Melanocyte of skin (primary cell): ENCODE measurements at places on chromosomes 12 and 14. TPM values are rescaled to one million over a fixed set of nuclear protein-coding genes. Genes with fewer than 3 reads are reported as not detected.

The SLC25A47 gene
- total RNA-seq, result not detected in 2 replicates

The ABCC9 gene
- under 0.01 TPM in 1 of 2 replicates, not detected in the other for total RNA-seq

The SLC39A2 gene
- not detected in 2 replicates for total RNA-seq

The GPR84 gene
- not detected in 2 replicates for total RNA-seq

The CD69 gene
- total RNA-seq, result not detected in 2 replicates

The DAO gene
- total RNA-seq, result not detected in 2 replicates

The TSPAN8 gene
- not detected in 2 replicates for total RNA-seq

The SPATS2 gene
- total RNA-seq, result 24.8 and 44.3 TPM in 2 replicates

The DCAF5 gene
- 22.0 and 27.3 TPM in 2 replicates for total RNA-seq

The ANG gene
- 5.6 and 7.0 TPM in 2 replicates for total RNA-seq

The BAG5 gene
- total RNA-seq, result 18.9 and 31.6 TPM in 2 replicates

The HHIPL1 gene
- 2.8 and 3.3 TPM in 2 replicates for total RNA-seq

The MYF5 gene
- not detected in 2 replicates for total RNA-seq

The CEP83 gene
- total RNA-seq, result 11.3 and 17.0 TPM in 2 replicates

The CLEC2A gene
- not detected in 2 replicates for total RNA-seq

The EXOC5 gene
- 67.8 and 83.2 TPM in 2 replicates for total RNA-seq

The POU6F1 gene
- total RNA-seq, result 2.8 and 5.8 TPM in 2 replicates

The OAS1 gene
- 352 and 557 TPM in 2 replicates for total RNA-seq

The BCL2L14 gene
- not detected in 2 replicates for total RNA-seq

The COX8C gene
- not detected in 2 replicates for total RNA-seq

The SPTB gene
- under 0.01 TPM in 1 of 2 replicates, not detected in the other for total RNA-seq

The KRT73 gene
- not detected in 2 replicates for total RNA-seq

The FRMD6 gene
- total RNA-seq, result 71.7 and 107 TPM in 2 replicates

The RERGL gene
- total RNA-seq, result not detected in 2 replicates

The AMIGO2 gene
- 1.0 and 3.6 TPM in 2 replicates for total RNA-seq

The CREBL2 gene
- 31.3 and 48.9 TPM in 2 replicates for total RNA-seq

The MANSC4 gene
- total RNA-seq, result 0.36 TPM in 1 of 2 replicates, not detected in the other

The POLE2 gene
- 9.3 and 12.7 TPM in 2 replicates for total RNA-seq

The TUBA1A gene
- 561 and 648 TPM in 2 replicates for total RNA-seq

The KRT84 gene
- total RNA-seq, result not detected in 2 replicates

The RFLNA gene
- total RNA-seq, result 0.69 and 1.1 TPM in 2 replicates

The OTOGL gene
- 0.36 TPM in 1 of 2 replicates, not detected in the other for total RNA-seq

The NTF3 gene
- not detected in 2 replicates for total RNA-seq

The SCN8A gene
- total RNA-seq, result 4.1 and 8.7 TPM in 2 replicates

The NFE2 gene
- total RNA-seq, result not detected in 2 replicates

The C1QL4 gene
- total RNA-seq, result 0.36 TPM in 1 of 2 replicates, not detected in the other

The PRPH gene
- total RNA-seq, result not detected in 2 replicates

The DLK1 gene
- total RNA-seq, result under 0.01 TPM in 1 of 2 replicates, not detected in the other

The CLEC4C gene
- not detected in 2 replicates for total RNA-seq

The KRT6C gene
- not detected in 2 replicates for total RNA-seq

The INHBC gene
- under 0.01 TPM in 1 of 2 replicates, not detected in the other for total RNA-seq

The LMO3 gene
- 0.33 and 1.1 TPM in 2 replicates for total RNA-seq

The CCDC38 gene
- total RNA-seq, result under 0.01 TPM in 1 of 2 replicates, not detected in the other

The FGF23 gene
- total RNA-seq, result not detected in 2 replicates

The ASIC1 gene
- 0.34 and 2.9 TPM in 2 replicates for total RNA-seq

The KSR2 gene
- total RNA-seq, result under 0.01 TPM in 1 of 2 replicates, not detected in the other

The ATP6V1D gene
- total RNA-seq, result 162 and 175 TPM in 2 replicates

The TAS2R42 gene
- total RNA-seq, result not detected in 2 replicates

The CELA1 gene
- total RNA-seq, result not detected in 2 replicates

The PCED1B gene
- total RNA-seq, result under 0.01 and 1.4 TPM in 2 replicates

The KRT85 gene
- not detected in 2 replicates for total RNA-seq

The ADAM20 gene
- 0.69 and 1.5 TPM in 2 replicates for total RNA-seq

The CLEC1B gene
- not detected in 2 replicates for total RNA-seq

The NPAS3 gene
- total RNA-seq, result 1.1 and 1.7 TPM in 2 replicates

The TMEM19 gene
- total RNA-seq, result 33.6 and 50.9 TPM in 2 replicates

The WDR89 gene
- 5.2 and 10.2 TPM in 2 replicates for total RNA-seq

The UBC gene
- 961 and 1,443 TPM in 2 replicates for total RNA-seq

The KIF26A gene
- under 0.01 and 0.36 TPM in 2 replicates for total RNA-seq
